ENCODE measurements at places on chromosomes 5 and 9. TPM values are rescaled to one million over a fixed set of nuclear protein-coding genes. Genes with fewer than 3 reads are reported as not detected.

DNA sequence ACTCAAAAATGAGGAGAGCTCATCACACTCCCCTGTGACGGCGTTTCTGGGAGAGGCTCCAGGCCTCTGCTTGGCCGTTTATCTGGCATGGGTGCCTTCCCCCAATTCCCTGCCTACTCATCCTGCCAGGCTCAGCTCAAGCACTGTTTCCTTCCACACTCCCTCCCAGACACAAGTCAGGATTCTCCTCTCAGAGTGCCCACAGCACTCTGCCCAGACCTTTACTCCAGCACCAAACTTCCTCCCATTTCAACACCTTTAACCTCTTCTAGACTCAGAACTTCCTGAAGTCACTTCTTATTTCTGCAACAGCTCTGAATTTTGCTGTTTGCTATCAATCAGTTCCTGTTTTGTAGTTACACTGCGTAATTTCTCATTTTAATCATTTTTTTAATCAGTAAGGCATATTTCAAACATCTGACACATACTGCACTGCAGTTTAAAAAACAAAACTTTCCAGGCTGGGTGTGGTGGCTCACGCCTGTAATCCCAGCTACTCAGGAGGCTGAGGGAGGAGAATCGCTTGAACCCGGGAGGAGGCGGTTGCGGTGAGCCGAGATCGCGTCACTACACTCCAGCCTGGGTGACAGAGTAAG is 16.0 kb downstream of the TRMO start:
- DNase-seq = no peak

DNA sequence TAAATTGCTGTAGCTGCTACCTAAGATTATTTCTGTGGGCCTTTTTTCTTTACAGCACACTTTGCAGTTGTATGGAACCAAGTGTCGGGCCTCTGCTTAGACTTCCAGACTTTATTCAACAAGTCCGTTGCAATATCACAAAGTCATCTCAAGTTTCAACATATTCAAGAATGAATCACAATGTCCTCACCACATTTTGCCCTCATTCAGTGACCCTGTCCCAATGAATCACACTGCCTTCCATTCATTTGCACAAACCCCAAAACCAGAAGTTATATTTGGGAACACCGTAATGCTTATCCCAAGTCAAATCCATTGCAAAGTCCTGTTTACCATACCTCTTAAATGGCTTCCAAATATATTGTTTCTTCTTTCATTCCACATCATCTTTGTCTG is 439.6 kb downstream of the CSNK1G3 start:
- no peak for DNase-seq

FBP1 gene
- 0.95 TPM for total RNA-seq

HRH2 gene
- total RNA-seq = 3.4 TPM

SH2D3C gene
- total RNA-seq = 1.4 TPM
